Progenitor cell of endocrine pancreas (in vitro differentiated cells): ENCODE measurements at places on chromosomes 5 and 9.

DNA sequence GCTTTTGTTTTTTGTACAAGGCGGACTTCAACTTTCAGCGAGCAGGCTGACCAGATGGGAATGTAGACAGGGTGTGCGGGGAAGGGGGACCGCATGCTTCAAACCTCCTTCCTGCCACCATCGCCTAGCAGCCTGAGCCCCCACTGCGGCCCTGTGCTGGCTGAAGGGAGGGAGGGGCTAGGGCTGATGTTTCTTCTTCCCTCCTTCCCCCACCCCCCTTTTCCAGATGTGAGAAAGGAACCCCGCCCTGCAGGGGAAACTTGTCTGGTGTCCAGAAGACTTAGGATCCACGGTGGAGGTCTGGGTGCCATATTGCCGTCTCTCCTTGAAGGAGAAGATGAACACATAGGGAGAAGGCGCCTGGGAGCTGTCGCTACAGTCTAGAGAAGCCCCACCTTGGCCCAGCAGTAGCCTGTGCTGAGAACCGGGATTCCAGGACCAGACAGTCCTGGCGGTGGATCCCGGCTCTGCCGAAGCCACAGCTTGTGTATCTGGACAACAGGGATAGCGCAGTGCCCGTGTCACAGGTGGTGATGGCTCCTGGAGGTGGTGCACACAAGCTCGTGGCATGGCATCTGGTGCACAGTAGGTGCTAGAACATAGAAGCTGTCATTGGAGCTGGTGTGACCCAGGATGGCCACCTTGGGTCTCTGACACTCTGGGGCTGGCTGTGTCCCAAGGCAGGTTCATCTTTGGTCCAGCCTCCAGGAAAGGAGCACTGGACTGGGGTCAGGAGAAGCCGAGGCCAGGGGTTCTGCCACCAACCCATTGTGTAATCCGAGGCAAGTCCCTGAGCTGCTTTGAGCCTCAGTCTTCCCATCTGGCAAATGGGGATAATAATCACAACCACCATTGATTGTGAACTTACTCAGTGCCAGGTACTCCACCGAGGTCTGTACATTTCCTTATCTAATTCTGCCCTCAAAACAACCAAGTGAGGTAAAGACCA lies 205.6 kb downstream of the C9orf50 start:
- DNase-seq = no peak

GRCh38 chr9:36721846-36722588 lies 149.3 kb downstream of the MELK start:
- no peak for DNase-seq

- no peak for DNase-seq
Observed at GRCh38 chr5:77022511-77023417, 7.4 kb upstream of the AGGF1 start.

DNA sequence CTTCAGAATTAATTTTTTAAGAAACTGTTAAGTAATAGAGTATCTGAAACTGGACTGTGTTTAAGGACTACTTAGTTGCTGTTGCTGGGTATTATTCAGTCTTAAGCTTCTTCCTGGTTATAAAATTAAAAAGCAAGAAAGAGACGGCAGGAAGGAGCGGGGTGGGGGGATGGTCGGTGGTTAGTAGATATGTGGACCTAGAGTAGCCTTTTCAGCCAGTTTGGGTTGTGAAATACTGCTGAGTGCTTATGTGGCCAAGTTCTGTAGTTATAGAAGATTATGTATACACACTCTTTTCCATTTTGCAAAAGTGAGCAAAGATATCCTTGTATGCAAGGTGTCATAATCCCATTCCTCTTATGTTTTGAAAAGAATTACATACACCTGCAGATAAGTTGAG lies 28.5 kb downstream of the TRIO start:
- DNase-seq = no peak

DNA sequence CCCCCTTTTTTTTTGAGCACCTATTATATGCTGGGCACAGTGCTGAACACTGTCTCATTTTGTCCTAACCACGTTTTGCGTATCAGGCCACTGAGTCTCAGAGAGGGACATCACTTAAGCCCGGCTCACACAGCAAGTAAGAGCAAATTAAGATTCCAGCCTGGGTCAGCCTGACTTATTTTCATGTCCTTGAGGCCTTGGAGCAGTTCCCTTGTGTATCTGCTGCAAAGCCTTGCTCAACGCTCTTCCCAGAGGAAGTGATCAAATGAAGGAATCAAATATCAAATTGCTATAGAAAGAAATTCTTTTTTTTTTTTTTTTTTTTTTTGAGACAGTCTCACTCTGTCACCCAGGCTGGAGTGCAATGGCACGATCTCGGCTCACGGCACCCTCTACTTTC lies 30.7 kb downstream of the ERGIC1 start:
- no peak for DNase-seq

GRCh38 chr9:69149321-69149807 lies 24.7 kb upstream of the TJP2 start:
- DNase-seq = no peak

GRCh38 chr5:160926428-160926827 lies 74.4 kb upstream of the ATP10B start:
- DNase-seq = no peak

DNA sequence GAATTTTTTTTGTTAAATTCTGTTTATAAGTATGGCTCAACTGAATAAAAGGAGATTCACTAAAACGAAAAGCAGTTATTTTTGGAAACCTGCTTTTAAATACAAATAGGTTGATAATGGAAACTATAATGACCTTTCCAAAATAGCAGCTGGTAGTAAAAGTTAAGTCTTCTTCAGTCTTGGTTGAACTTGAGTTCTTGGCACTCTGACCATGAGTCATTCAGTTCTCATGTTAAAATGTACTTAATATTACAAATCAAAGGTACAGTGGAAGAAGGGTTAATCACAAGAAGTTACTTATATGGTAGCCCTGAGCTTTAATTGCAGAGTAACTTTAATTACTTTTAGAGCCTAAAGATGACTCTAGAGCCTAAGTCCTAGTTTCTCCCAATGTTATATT lies 62.1 kb downstream of the KLF9 start:
- no peak for DNase-seq

GRCh38 chr5:143165049-143165880 lies 238.2 kb downstream of the NR3C1 start:
- DNase-seq = no peak

DNA sequence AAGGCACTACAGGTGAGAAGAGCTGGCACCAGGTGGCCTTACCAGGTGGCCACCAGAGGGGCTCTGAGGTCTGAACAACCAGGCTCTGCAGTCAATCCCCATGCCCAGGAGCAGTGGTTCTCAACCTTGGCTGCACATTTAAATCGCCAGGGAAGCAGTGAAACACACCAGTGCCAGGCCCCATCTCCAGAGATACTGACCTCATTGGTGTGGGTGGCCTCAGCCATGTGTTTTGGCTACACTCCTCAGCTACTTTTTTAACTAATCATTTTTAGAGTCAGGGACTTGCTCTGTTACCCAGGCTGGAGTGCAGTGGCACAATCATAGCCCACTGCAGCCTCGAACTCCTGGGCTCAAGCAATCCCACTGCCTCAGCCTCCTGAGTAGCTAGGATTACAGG lies 56.0 kb downstream of the GABBR2 start:
- DNase-seq = no peak

DNA sequence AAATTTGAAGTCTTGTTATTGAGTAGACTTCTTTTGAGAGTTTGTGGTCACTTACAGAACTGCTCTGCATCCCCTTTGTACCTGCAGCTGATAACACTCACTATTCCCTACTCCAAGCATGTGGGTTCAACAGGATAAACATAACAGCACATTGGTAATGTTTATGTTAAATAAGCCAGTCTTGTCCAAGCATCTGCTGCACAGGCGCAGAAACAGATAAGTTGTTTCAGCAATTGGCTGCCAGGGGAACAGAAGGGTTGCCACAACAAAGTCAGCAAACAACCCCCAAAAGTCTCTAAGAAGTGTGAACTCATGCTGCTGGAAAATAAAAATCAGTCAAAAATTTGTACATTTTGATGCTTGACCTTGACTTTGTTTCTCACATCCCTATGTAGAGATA lies 174.6 kb downstream of the GDNF start:
- DNase-seq = no peak

GRCh38 chr5:123937230-123937629 lies 425.3 kb downstream of the CSNK1G3 start:
- no peak for DNase-seq

DNA sequence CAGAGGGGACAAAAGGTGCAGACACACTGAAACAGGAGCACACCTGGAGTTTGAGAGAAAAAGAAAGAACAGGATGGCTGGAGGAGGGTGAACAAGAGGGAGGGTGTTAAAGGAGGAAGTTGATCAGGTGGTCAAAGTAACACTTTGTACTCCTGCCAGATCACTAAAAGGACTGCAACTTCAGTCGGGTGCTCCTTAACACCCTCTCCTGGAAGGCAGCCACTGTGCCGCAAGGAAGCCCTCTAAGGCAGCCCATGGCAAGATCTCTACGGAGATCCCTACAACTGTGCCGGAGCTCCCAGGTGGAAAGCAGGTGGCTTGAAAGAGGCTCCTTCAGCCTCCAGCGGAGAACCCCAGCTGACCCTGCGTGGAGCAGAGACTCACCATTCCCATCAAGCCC lies 124.4 kb upstream of the MSX2 start:
- no peak for DNase-seq

- no peak for DNase-seq
Observed at GRCh38 chr5:152883066-152883775, 478.1 kb upstream of the NMUR2 start.

GRCh38 chr9:69397384-69398214 lies 72.6 kb downstream of the ENTREP1 start:
- no peak for DNase-seq

- DNase-seq = no peak
Observed at GRCh38 chr5:109281136-109281690, 128.6 kb downstream of the PJA2 start.

DNA sequence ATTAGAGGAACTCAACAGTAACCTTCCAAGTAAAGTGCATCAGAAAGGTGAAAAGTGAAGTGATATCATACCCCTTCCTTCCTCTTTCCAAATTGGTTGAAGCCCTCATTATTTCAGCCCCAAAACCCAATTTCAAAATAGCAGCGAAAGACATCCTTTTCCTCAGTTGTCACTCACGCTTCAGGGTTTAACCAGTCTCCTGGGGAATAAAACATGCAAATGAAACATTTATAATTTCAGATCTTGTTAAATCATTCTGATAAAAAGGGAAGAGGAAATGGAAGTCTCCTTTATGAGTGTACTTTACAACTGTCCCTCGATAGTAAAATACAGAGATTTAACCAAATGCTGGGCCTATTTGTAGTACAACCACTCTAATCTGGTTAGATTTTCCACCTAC lies 22.5 kb downstream of the TRPM6 start:
- DNase-seq = no peak

GRCh38 chr9:134991808-134992754 lies 74.4 kb upstream of the FCN1 start:
- no peak for DNase-seq

DNA sequence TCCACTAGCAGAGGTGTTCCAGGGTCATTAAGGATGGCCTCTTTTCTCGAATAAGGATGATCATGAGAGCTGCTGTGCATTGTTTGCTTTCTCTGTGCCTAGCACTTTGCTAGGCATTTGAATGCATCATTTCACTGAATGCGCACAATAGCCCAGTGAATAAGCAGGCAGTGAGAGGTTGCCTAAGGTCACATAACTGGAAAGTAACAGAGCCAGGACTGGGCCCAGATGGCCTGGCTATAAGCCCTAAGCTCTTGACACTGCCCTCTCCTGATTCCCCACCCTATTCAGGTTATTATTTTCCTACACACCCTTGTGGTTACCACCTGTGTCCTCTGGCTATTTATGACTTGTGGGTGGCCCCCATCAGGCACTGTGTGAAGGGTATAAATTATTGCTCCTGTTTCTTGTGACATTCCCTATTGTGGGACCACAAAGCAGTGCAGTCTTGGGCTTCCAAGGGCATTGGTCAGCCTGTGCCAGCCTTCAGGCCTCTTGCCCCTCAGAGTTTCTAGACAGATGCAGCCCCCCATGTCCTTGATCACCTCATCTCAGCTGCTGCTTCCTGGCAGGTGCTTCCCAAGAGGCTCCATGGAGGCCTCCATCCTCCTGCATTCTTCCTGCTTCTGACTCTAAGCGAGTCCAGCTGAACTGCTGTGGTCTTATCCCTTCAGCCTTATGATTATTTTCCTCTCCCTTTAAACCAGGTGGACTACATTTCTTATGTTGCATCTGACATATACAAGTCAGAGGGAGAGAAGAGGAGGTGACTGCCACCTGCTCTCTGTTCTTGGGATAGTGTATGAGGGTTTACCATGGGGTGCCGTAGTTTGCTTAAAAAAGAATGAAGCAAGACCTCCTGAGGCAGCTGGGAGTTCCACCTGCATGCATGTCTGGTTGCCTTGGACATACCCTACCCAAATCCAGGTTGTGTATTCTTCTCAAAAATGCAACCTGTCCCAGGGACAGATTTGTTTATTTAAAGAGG lies 47.6 kb downstream of the ANGPTL2 start:
- DNase-seq = no peak

- DNase-seq = no peak
Observed at GRCh38 chr5:5340206-5340729, 82.2 kb upstream of the ICE1 start.

DNA sequence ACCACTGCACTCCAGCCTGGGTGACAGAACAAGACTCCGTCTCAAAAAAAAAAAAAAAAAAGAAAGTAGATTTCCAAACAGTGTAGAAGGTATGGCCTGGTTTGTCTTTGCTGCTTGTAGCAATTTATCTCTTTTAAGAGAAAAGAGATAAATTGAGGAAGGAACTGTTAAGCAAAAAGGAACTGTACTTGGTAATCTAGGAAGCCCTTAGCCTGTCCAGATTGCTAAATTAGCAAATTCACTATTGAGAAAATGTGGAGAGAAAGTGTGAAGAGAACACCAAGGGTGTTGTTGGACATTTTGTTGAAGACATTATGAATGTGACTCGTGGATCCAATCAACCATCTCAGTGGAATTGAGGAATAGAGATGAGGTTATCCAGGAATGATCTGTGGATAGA lies 13.0 kb upstream of the SUSD3 start:
- DNase-seq = no peak

DNA sequence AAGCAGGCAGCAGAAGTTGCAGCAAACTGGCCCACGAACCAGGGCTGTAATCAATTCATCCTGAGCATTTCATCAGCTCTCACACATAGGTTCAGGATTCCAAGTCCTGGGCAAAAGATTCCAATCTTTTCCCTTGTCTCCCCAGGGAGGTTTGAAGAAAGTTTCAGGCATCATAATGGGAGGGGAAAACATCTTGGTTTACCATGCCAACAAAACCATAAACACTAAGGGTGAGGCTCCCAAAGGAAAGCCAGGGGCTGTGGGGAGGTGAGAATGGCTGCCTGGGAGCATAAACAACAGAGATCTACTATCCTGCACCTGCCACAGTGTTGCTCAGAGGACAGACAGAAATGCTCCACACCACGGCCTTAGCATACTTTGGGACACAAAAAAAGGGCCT lies 94.6 kb downstream of the SH3TC2 start:
- no peak for DNase-seq

GRCh38 chr5:178304761-178305645 lies 72.4 kb upstream of the PHYKPL start:
- DNase-seq = no peak

GRCh38 chr9:34603610-34604231 lies 8.2 kb downstream of the RPP25L start:
- DNase-seq = peak; percentile 85

DNA sequence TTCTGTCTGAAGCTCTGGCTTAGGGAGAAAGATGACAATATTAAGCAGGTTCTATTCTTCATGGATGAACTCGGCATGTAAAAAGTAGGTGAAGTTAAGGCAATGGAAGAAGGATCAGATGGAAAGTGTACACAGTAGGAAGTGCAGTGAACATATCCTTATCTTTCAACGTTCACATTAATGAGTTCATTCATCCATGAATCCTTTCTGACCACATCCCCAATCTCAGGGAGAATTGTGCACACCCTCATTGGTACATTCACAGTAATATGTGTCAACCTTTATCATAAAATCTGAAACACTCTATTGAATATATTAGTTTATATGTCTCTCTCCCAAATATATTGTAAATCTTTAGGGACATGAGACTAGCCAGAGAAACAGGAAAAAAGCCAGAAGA lies 5.5 kb downstream of the GIN1 start:
- DNase-seq = no peak
